NCI-H1930 (cell line): ENCODE measurements at places on chromosomes 1 and 21.

DNA sequence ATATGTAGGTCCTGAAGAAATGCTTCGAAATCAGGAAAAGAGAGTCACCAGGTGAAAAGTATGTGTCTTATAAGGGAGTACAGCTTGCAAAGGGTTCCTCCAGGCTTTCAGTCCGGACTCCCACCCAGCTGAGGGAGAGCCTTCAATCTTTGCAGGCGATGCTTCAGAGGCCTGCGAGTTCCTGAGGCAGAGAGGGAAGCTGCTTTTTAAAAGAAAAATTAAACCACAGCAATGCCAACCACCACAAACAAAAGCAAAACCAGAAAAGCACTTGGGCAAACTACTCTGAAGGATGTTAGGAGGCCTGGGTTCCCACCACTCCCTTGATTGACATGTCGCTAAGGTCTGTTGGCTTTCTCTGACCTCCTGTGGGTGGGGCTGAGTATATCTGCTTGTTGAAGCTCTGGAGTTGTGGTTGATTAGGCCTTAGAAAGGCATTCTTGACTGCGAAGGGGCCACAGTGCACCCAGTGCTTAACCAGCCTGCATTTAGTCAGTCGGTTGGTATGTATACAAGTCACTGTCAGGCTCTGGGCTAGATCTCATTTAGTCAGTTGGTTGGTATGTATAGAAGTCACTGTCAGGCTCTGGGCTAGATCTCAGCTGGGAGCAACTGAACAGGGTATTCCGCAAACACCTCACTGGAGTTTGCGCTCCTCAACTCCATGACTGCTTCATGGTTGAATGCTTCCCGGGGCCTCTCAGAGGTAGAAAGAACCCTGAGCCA, 1.2 kb downstream of the NIPAL3 start:
- no peak for DNase-seq

GRCh38 chr1:231315887-231316286, 21.8 kb downstream of the EXOC8 start:
- no peak for DNase-seq

DNA sequence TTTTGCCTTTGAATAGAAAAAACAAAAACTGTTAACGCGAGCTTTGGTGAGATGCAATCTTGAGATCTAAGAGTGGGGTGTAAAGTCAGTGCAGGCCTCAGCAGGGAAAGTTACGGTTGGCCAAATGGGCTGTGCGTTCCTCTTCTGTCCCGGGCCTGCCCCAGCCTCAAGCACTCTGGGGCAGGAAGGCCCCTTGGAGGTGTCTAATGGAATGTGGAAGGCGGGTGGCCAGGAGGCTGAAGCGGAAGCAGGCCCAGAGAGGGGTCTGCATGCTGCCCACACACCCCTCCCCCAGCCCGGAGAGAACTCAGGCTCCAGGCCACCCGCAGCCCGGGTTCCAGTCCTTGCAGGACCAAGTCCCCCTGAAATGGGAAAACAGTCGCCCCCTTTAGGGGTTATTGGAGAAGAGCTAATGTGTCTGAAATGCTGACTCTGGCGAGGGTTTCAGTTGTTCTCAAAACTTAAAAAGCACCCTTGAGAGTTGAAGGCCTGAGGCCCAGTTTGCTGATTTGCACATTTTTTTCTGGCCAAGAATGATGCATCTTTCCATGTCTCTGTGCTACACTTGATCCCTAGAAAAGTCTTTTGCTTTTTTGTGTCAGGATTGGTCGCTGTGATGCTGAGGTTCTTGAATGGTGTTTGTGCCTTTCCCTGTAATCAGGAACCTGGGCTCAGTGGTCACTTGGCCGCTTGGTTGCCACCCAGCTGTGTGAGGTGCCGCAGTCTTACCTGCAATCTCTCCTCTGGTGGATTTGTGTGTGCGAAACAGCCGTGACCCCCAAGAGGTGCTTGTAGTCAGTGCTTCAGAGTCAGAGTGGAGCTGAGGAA, 2.0 kb downstream of the COL18A1 start:
- no peak for DNase-seq

GRCh38 chr1:194078765-194079164, 892.4 kb upstream of the B3GALT2 start:
- DNase-seq: no peak

- no peak for DNase-seq
These were observed 19.5 kb downstream of the ETS2 start for GRCh38 chr21:38825269-38825668.

GRCh38 chr21:39005502-39005787, 177.8 kb downstream of the PSMG1 start:
- DNase-seq: no peak
